ENCODE measurements at places on chromosomes 3 and 15.
A peak's percentile ranks its signal among the peaks of the same experiment; 100 is the strongest.

DNA sequence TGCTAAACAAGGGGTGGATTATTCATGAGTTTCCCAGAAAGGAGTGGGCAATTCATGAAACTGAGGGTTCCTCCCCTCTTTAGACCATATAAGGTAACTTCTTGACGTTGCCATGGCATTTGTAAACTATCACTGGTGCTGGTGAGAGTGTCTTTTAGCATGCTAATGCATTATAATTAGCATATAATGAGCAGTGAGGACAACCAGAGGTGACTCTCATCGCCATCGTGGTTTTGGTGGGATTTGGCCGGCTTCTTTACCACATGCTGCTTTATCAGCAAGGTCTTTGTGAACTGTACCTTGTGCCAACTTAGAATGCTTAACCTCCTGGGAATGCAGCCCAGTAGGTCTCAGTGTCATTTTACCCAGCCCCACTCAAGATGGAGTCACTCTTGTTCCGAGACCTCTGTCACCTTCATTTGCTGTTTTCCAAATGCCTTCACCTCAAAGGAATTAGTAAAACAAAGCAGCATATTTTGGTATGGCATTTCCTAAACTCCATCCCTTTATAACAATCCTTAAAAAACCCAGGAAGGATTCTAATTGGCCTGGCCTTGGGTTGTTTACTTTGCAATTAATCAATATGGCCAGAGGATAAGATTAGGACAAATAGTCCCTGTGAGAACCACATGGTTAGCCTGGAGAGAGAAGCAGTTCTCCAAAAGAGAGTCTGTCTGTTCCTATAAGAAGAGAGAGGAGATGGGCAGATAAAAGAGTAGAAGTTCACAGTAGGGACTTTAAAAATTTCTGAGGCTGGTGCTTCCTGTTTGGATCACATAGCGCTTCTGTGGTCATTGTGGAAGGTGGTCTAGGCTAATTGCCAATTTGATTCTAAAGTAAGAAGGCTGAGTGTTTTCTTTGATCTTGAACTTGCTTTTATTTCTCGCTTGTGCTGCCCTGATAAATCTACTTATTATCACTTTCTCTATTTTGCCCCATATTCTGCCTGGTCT is 155.2 kb upstream of the EOMES start:
- no peak for DNase-seq

DNA sequence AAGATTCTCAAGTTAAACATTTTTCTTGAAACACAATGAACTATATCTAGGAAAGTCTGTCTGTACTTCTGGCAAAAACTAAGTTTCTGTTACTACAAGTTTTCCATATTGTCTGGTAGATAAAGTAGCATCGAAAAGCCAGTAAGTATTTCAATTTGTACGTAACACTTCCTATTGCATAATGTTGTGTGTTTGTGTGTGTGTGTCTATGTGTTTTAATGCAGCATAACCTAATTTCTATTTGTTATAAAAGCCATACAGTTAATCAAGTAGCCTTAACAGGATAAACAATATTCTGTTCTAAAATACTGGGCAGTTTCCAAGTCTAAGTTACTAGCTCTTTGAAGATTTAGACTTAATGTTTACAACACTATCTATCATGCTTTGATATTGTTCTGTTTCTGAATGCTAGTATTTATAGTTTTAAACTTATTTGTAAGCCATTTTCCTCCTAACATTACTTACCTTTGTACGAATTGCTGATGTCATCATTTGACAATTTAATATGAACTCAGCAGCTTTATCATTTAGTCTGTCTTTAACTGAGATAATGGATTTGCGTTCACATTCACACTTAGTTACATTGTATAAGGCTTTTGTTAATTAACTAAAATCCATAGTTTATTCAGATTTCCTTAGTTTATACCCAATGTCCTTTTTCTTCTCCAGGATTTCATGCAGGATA is 163.9 kb downstream of the CBLB start:
- DNase-seq, result no peak

DNA sequence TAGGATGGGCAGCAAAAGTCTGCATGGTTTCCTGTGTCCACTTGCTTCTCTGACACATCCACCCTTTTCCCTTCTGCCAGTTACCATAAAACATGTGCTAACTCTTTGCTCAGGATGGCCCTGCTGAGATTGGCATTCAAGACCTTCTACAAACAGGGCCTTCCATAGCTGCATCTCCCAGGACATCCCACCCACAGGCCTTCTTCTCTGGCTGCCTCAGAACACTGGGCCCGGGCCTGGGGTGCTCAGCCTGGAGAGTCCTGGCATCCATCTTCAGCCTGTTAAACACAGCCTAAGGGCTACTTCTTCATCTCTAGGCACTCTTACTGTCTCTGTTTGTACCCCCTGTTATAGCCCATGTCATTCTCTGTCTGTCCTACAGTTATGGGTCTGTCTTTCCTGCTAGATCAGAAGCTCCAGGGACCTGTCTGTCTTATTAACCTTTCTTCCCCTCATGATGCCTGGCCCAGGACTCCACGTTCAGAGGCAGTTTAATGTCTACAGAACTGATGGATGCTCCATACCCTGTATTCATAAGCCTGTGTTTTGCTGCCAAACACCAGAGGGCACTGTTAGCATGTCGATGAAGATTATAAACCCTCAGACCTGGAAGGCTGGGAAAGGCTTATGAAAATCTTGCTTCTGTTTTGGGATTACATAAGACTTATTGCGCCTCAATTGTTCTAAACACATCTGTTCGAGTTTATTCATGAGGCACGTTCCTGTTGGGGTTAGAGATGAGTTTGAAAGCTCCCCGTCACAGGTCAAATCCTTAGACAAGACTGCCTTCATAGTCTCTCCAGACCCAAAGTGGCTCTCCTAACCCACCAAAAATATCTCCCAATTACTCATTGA is 16.5 kb downstream of the SEMA3G start:
- peak; percentile 79 for DNase-seq

DNA sequence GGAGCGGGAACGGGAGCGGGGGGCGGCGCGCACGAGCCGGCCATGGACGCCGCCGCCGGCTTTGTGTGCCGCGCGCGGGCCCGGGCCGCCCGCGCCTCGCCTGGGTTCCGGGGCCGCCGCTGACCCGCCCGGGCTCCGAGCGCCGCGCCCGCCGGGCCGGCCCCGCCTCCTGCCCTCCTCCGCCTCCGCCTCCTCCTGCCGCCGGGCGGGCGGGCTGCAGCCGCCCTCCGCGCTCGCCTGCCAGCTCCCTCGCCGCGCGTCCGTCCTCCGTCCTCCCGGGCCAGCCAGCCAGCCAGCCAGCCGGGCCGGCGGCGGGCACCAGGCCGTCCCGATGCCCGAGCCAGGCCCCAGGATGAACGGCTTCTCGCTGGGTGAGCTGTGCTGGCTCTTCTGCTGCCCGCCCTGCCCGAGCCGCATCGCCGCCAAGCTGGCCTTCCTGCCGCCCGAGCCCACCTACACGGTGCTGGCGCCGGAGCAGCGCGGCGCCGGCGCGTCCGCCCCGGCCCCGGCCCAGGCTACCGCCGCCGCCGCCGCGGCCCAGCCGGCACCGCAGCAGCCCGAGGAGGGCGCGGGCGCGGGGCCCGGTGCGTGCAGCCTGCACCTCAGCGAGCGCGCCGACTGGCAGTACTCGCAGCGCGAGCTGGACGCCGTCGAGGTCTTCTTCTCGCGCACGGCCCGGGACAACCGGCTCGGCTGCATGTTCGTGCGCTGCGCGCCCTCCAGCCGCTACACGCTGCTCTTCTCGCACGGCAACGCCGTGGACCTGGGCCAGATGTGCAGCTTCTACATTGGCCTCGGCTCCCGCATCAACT is at the start of gene ABHD17C:
Gene ABHD17C (plus strand): TSS at position 212 of the 812 bp plus-strand sequence. CDS start 120 bp downstream, at position 332.
- DNase-seq, result peak; percentile 94

- DNase-seq, result peak; percentile 40
These were observed 40.9 kb upstream of the IDH2 start for GRCh38 chr15:90143166-90143655.

DNA sequence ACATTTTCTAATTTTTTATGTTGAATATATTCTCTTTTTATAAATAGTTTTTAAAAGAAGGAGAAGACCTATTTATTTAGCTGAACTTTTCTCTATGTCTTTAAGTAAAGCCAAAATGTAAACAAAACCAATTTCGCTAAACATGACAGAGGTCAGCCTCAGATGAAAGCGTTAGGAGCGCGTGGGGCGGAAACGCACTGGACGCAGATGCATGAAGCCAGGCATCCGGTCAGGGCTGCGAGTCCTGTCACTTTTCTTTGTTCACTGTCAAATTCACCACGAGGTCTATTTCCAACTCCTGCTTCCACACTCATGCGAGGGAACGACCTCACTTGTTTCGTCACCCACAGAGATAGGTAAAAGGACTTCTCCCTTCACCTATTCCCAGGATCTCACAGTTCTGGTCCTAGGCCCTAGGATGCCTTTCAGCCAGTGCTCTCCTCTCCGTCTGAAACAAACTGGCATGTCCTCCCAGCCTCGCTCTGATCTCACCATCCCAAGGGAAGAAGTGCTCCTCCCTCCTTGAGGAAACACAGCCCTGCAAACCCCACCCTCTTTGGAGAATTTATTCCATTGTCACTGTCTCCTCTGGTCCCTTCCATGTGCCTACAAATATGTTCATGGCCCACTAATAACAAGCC is 57.9 kb downstream of the ITGB5 start:
- DNase-seq, result peak; percentile 73

- DNase-seq, result no peak
These were observed 12.7 kb downstream of the CILP start for GRCh38 chr15:65198571-65198970.

DNA sequence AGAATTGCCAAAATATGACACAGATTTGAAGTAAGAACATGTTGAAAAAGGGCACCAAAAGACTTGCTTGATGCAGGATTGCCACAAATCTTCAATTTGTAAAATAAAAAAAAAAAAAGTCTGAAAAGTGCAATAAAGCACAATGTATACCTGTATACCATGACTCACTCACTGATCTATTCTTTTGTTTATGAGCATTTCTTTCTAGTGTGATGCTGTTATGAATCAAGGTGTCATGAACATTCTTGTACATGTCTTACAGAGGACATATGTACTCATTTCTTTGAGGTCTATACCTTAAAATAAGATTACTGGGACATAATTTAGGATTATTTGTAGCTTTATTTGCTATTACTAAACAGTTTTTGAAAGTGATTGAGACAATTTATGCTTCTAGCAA is 464.9 kb upstream of the RBMS3 start:
- DNase-seq, result no peak

DNA sequence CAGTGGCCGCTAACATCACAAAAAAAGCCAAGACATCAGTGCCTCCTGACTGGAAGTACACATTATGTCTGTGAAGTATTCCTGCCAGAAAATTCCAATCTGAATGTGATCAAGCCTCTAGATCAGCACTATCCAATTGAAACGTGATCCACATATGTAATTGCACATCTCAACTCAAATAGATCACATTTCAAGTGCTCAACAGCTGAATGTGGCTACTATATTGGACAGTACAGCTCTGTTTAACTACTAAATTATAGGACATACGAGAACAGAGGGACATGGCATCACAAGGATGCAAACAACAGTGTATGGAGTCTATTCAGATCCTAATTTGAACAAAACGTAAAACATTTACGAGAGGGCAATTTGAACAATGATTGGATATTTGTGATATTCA is 542 bp upstream of the UBAP1L start:
- no peak for DNase-seq

- no peak for DNase-seq
These were observed 14.1 kb downstream of the ARL13B start for GRCh38 chr3:93994056-93994455.

- no peak for DNase-seq
These were observed 195.7 kb upstream of the ATP11B start for GRCh38 chr3:182597621-182598041.

- DNase-seq, result peak; percentile 3
These were observed 190.2 kb downstream of the KLF13 start for GRCh38 chr15:31516874-31517273.

GRCh38 chr15:85314146-85314545 is 66.3 kb upstream of the AKAP13 start:
- no peak for DNase-seq

DNA sequence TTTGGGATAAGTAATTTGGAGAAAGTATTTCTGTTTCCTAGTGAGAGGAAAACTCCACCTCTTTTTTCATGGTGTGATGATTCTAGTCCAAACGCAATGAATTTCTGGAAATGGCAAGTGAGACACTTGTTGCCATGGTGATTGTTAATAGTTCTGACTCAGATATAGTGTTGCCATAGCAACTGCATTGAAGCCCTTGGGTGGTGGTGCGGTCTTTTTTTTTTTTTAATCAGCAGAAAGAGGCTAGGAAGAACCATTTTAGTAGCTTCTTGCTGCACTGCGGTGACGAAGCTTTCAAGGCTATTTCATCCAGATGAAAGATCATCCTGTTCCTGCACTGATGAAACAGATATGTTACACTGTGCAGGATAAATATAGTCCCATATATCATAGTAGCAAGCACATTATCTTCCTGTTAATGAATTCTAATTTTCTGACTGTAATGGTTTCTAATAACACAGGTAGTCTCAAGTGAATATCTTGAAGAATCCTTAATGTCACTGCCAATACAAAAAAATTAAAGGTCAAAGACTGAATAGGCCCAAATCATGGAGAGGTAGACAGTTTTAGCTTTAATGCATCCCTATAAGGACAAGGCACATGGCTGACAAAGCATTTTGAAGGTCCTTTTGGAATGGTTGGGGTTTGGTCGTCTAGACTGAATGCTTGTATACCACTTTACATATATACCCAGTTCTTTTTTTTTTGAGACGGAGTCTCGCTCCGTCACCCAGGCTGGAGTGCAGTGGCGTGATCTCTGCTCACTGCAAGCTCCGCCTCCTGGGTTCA is 125.1 kb upstream of the ZBTB20 start:
- peak; percentile 62 for DNase-seq

DNA sequence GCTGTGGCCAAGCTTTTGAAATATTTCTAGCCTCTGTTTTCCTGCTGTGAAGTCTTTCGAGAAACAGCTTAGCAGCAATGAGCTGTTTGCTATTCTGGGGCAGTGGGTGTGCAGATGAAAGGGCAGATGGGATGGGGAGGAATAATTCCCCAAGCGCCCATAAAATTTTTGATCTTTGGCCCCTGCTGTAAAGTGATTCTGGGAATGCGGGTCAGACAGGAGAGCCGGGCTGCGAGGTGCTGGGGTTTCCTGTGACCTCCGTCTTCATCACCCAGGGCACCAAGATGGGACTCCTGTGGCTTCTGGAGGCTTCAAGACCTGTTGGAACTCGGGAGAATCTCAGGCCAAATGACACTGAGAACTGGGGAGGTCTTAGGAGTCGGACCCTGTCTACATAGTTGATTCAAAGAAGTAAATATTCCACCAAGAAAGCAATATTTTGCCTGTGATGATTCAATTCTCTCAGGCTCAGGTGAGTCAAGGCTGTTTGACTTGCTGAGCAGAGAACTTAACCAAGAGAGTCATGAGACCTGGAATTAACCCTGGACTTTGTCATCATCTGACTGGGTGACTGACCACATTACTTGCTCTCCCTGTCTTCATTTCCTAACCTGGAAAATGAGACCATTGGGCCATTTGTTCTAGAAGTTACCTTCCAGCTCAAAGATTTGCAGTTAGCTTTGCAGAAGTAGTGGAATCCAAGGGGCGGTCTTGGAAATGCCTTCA is 86.4 kb downstream of the POLR2M start:
- DNase-seq, result no peak

GRCh38 chr15:63990454-63990853 is 55.8 kb downstream of the DAPK2 start:
- DNase-seq, result no peak
